Esophagus squamous epithelium (tissue), 5 donors: ENCODE measurements at places on chromosomes 2 and 18. TPM values are rescaled to one million over a fixed set of nuclear protein-coding genes. Genes with fewer than 3 reads are reported as not detected.

The CXXC1 gene
- 51.6 TPM for total RNA-seq

The ZNF519 gene
- 5.7 TPM for total RNA-seq

The LRP2 gene
- 0.04 TPM for total RNA-seq

The GRHL1 gene
- total RNA-seq: 76.3 TPM

The CNTNAP5 gene
- total RNA-seq: not detected
